Right ventricle myocardium superior (tissue), 1 donor: ENCODE measurements at places on chromosomes 5 and 9.

DNA sequence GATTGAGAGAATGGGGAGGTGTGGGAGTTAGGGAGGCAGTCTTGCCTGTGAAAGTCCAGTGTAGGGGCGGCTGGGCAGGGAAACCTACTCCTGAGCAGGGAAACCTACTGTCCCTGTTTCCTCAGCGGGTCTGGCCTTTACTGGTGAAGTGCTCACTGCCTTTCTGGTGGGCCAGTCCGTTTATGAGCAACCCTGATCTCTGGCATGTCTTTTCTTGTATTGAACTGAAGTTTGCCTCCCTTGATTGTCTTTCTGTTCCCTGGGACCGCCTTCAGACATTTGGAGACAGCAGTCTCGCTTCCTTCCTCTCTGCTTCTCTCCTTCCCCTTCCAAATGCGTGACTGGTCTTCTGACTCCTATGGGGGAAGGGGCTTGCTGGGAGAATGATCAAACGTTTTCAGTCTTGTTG lies 2.9 kb downstream of the SNX18 start:
- no peak for DNase-seq

- DNase-seq, result no peak
These were observed 19.8 kb upstream of the PAX5 start for GRCh38 chr9:37053684-37054362.

DNA sequence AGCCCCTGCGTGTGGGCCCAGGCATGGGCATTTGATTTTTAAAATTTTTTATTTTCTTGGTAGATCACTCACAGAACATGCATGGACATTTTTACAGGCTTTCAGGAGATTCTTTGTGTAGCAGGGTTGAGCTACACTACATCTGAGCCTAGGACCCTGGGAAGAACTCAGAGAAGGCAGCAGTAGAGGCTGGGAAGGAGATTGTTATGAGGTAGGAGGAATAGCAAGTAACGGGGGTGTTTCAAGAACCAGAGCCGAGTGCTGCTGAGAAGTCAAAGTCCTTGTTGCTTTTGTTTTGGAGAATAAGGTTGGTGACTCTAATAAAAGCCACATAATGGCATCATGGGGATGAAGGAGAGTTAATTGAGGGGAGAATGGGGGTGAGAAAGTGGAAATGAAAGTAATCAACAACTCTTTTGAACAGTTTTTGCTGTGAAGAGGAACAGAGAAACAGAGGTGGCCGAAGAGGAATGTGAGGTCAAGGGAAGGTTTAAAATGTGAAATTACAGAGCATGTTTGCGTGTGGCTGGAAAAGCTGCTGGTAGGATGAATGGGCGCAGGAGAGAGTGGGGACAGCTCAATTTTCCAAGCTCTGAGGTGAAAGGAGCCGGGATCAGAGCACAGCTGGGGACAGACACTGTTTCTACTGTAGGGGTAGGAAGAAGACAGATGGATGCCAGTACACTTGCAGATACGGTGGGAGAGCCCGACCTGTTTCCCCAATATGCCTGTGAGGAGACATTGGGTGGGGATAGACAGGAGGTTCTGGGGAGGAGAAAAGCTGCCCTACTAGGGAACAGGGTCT lies 4.7 kb upstream of the PDLIM7 start:
- DNase-seq, result no peak

GRCh38 chr9:88775037-88775471 lies 216.2 kb upstream of the S1PR3 start:
- no peak for DNase-seq

GRCh38 chr9:14029806-14030374 lies 284.1 kb downstream of the NFIB start:
- no peak for DNase-seq

DNA sequence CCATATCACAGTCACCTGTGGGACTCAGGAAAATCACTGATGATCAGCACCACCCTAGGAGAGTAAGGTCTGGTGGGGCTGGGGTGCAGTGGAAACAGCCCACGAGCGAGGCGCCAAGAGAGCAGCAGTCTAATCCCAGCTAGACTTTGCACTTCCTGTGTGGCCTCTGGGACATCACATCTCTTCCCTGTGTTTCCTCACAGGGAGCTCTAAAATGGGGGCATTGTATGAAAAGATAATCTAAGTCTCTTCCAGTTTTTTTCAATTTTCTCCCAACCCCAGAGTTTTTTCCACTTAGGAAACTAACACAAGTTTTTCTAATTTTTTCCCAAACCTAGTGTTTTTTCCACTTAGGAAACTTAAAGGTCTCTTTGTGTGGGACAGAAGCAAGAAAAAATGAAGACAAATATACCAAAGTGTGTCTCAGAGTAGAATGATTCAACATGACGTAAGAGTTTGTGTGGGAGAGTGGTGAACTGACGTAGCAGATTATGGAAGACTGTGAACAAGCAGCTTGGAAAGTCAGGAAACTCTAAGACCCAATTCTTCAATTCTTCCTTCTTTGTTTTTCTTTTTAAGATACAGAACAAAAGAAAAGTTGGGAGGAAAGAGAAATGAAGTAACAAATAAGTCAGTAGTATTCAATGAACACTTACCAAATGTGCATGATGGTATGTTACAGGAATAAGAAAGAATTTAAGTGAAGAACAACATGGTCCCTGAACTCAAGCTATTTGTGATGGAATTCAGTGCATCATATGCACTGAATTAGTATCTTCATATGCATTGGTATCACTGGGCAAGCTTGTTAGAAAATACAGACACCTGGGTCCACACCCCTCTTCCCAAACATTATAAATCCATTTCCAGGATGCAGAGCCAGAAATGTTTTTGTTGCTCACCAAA lies 51.3 kb downstream of the LHFPL2 start:
- DNase-seq, result no peak
